ENCODE measurements at places on chromosomes 16 and 17.
A peak's percentile ranks its signal among the peaks of the same experiment; 100 is the strongest.

DNA sequence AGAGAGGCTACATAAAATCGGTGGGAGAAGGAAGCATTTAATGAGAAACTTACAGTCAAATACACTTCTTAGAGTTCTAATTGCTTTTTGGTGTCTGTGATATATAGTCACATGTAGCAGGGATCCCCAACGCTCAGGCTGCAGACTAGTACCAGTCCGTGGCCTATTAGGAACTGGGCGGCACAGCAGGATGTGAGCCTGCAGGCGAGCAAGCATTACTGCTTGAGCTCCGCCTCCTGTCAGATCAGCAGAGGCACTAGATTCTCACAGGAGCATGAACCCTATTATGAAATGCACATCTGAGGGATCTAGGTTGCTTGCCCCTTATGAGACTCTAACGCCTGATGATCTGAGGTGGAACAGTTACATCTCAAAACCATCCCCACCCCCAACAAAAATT lies 158.5 kb downstream of the TANC2 start:
- DNase-seq, result peak; percentile 47

DNA sequence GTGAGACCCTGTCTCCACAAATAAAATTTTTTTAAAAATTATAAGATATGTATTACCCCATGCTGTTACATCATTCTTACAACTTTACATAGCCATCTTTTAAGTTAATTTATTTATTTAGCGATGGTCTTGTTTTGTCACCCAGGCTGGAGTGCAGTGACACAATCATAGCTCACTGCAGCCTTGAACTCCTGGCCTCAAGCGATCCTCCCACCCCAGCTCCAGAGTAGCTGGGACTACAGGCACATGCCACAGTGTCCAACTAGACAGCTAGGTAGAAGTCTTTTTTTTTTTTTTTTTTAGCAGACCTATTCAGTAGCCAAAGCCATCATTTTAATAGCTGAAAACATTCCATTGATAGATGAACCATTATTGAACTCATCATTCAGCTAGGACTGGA lies 92.7 kb downstream of the NDE1 start:
- no peak for DNase-seq

GRCh38 chr16:22684574-22685458 lies 129.1 kb upstream of the HS3ST2 start:
- DNase-seq, result no peak

- DNase-seq, result peak; percentile 77
Observed at GRCh38 chr17:42683407-42684034, 1.2 kb downstream of the CNTNAP1 start.

- DNase-seq, result no peak
Observed at GRCh38 chr16:84833542-84834402, 14.0 kb downstream of the CRISPLD2 start.

DNA sequence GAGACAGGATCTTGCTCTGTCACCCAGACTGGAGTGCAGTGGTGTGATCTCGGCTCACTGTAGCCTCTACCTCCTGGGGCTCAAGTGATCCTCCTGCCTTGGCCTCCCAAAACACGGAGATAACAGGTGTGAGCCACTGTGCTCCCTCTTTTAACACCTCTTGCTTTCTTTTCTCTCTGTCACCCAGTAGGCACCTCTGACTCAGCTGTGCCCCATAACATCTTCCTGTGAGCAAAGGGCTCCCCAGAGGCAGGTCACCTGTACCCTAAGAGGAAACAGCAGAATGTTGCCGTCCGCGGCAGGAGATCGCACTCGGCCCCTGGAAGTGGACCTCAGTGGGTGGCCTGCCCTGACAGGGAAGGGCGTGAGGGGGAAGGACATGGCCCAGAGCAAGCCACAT lies 918 bp upstream of the NLRC3 start:
- DNase-seq, result no peak

- no peak for DNase-seq
Observed at GRCh38 chr16:88622125-88622524, 16.2 kb upstream of the IL17C start.

- DNase-seq, result no peak
Observed at GRCh38 chr16:14957576-14958322, 17.1 kb upstream of the PDXDC1 start.

- DNase-seq, result no peak
Observed at GRCh38 chr16:75818491-75818890, 92.2 kb upstream of the CPHXL start.

DNA sequence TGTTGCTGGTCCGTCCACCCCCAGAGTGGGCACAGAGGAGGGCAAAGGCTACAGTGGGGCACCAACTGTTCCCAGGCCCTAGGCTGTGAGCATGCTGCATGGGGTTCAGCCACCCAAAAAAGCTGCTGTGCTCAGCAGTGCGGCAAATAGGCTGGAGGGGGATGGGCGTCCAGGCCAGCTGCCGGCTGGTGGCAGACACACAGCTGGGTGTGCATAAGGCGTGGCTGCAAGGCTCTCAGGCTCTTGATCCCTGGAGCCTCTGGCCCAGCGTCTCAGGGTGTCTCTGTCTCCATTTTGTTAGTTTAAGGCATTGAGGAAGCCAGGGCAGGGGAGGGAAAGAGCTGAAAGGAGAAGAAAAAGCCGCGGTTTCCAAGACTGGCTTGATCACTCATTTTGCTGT lies 8.8 kb downstream of the RPL19 start:
- no peak for DNase-seq

GRCh38 chr17:42313773-42314566 lies 25.7 kb downstream of the STAT5A start:
- no peak for DNase-seq

DNA sequence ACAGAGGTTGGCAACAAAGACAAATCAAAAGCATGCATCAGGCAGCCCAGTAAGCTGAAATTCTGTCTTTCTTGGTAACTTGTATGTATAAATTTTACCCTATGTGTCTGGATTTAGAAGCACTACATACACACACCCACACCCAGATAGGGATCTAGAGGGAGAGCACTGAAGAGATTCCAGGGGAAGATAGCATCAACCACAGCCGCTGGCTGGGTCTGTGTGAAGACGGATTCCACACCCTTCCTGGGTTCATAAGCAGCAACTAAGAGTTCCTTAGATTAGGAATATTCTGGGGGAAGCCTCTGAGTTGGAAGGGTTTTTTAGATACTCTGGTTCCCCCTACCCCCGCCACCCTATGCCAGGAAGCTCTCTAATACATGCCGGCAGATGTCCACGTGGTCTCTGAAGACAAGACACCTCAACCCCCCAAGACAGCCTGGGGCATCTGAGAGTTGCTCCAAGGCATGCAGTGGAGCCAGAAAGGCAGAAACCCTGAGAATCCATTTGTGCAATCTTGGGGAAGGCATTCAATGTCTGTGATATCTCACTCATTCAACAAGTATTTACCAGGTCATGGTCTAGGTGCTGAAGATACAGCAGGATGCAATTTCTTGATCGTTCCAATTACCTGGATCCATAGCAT lies 86.4 kb downstream of the NOG start:
- no peak for DNase-seq

DNA sequence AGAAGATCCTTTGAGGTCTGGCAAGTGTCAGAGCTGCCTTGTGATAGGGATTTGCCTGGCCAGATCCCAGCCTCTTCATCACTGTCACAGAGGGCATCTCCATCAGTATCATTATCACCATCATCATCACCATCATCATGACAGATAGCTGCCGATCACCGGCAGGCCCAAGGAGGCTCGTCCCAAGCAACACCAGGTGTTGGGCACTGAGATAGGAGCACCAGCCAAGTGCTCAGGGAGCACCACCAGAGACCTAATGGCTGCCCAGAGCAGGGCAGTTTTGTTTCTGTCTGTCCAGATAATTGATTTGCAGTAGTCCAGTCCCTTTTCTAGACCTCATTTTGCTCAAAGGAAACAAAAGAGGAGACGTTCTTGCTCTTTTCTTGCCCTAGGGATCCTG lies 25.0 kb downstream of the HNF1B start:
- no peak for DNase-seq

GRCh38 chr17:45177563-45177962 lies 15.9 kb downstream of the HEXIM2 start:
- no peak for DNase-seq

- DNase-seq, result no peak
Observed at GRCh38 chr16:83915081-83915480, 16.2 kb downstream of the MLYCD start.

DNA sequence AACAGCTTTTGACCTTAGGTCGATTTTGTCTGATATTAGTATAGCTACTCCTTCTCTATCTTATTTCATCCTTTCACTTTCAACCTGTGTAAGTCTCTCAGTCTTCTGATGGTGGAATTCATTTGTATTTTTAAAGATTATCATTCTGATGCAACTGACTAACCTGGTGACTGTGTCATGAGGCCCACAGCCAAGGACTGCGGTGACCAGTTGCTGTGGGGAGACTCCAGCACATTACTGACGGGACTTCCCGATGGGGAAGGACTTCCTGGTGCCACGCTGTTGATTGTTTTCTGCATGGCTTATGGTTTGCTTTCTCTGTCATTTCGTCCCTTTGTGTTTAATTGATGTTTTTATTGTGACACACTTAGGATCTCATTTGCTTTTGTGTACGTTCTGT lies 34.2 kb downstream of the RMI2 start:
- no peak for DNase-seq

DNA sequence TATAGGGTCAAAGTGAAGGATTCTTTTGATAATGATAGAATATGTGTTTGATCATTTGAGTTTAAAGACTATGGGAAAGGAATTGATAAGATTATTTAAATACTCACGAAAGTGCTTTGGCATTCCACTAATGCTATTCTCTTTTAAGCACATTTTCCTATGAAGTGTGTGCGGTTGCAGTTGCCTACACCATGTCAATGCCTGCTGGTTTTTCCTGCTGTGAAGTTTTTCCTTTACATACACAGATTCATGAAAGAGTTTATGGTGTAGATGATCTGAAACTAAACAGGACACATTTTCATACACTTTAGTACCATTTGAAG lies 78.7 kb downstream of the VMP1 start:
- DNase-seq, result no peak

DNA sequence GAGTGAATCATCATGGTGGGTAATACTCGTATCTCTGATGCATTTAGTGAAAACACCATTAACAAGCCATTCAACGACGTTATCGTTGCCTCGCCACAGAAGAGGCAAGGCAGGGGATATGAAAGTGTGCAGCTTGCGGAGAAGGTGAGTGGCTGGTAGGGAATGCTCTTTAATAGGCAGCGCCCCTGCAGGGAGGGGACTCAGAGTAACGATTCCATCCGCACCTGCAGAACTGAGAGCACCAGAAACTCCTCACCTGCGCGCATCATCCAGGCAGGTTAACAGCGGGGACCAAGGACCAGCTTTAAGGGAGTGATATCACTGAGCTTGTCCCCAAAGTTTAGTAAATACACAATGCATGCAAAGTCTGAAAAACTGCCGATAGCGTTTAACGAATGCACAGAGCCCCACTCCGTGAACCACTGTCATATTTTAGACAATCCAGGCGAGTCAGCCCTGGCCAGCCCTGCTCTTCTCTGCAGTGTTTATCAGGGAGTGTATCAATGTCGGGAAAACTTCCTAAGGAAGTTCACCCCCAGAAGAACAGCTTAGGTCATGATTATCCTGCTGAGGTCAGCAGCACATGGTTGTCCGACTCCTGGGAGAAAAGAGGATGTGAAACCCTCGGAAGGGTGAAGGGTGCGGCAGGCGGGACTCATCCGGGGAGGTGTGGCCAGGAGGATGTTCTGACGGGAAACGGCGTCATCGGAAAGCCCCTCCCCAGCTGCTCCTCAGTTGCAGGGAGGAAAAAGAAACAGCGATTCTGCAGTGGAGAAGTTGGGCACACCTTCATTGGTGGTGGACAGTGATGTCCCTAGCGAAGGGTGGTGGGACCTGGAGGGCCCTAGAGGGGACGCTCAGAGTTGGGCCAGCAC lies 68.5 kb upstream of the DNAH17 start:
- peak; percentile 20 for DNase-seq

- no peak for DNase-seq
Observed at GRCh38 chr16:11562411-11562810, 24.3 kb downstream of the LITAF start.

- no peak for DNase-seq
Observed at GRCh38 chr16:2701272-2701671, 18.8 kb downstream of the PRSS27 start.

DNA sequence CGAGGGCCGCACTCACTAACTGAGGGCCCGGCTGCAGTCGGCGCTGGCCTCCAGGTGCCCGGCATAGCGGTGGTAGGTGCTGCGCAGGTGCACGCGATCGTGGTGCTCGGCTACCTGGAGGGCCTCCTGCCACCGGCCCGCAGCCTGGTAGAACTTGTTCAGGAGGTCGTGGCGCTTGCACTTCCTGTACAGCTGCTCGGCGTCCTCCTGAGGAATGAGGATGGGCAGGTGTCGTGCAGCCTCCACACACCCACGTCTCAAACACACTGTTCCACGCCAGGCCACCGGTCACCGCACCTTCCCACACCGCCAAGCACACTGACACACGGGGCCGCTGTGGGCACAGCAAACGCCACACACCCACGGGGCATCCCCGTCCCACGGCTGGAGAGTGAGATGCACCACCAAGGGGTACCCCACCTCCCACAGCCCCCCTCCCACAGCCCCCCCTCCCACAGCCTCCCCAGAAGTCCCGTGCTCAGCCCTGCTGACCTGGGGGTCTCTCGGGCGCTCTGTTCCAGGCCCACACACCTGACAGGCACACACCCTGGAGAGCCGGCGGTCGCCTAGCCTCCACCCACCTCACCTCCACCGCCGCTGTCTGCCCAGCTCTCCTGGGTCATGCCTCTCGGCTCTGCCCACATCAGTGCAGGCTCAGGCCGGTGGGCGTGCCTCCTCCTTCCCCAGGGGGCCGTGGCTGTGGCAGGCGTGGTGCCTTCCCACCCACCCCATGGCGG lies 7.4 kb upstream of the TMEM204 start:
- no peak for DNase-seq

GRCh38 chr17:34850023-34850422 lies 111.2 kb downstream of the CCT6B start:
- DNase-seq, result no peak

DNA sequence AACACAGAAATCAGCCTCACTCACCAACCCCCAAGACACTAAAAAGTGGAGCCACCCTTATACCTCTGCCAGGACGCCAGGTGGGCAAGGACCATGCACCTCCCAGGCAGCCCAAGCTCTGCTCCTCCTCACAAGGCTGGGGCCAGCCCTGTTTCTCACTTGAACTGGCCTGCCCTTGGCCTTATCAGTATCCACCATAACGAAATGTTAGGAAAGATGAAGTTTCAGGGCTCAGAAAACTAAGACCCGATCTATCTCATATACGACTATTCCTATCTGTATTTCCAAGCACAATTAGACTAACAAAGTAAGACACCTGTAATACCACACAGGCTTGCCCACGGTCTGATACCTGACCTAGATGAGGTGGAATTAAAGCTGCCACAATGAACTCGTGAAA lies 6.9 kb downstream of the FBXO31 start:
- no peak for DNase-seq

GRCh38 chr17:28612936-28613872 lies 781 bp downstream of the RSKR start:
- peak; percentile 82 for DNase-seq

DNA sequence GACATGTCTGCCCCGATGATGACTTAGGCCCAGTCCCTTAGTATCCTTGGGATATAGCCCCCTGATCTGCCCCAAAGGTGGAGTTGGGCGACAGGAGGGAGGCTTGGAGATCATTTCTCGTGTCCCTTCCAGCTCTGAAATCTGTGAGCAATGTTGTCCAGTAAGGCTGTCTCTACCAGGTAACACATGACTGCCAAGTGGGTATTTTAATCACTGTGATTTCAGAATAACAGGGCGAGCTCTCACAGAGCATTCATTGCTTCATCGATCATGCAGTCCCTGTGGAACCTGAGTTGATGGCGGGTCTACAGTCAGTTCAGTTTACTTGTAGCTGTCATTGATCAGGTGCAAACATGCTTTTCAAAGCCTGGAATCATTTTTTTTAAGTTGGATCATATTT lies 39.2 kb downstream of the KSR1 start:
- DNase-seq, result no peak

GRCh38 chr16:67149276-67150046 lies 1.3 kb downstream of the B3GNT9 start:
- peak; percentile 80 for DNase-seq

All from GM23338 (cell line).